ENCODE measurements at places on chromosomes 3 and 15.

GRCh38 chr15:53791581-53791980 lies 32.1 kb upstream of the WDR72 start:
- no peak for DNase-seq

DNA sequence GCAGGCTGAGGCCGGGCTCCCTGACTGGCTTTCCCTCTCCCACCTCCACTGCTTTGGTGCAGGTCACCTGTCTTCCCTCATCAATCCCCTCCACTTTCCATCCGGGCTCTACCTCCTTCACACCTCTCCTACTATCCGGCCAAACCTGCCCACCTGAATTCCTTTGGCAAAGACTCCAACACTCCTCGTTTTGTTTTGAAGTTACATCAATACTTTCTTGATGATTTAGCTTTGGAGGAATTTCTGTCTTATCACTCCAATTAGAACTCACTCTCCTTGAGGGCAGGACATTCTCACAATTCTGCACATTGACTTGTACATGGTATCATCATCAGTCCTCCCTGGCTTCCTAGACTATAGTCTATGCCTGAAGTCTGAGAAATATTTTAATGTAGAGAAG lies 20.4 kb downstream of the LDHAL6B start:
- no peak for DNase-seq

GRCh38 chr3:35616346-35616745 lies 23.0 kb upstream of the ARPP21 start:
- DNase-seq: no peak

GRCh38 chr3:138442433-138442832 lies 8.0 kb downstream of the ESYT3 start:
- DNase-seq: no peak

GRCh38 chr15:99481951-99482230 lies 83.9 kb upstream of the MEF2A start:
- DNase-seq: no peak

- DNase-seq: no peak
These were observed 44.8 kb downstream of the PDIA5 start for GRCh38 chr3:123111640-123112039.
